ENCODE measurements at places on chromosomes 2 and 18.

DNA sequence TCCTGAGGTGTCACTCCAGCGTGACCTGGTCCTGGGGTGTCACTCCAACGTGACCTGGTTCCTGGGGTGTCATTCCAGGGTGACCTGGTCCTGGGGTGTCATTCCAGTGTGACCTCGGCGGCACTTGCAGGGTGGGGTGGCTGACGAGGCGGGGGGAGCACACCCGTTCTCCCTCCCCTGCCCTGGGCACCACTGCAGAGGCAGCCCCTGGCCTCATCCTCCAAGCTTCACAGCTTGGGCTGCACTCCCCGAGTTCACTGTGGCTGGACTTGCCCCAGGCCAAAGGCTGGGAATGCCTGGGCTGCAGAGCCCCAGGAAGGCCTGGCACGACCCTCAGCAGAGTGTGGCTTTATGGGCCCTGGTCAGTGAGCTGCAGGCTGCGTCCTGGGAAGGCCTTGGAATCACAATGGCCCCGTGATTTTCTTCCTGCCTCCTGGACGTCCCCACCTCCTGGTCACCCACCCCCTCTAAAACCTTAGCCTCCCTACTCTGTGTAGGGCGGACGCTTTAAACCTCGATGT lies 88.3 kb downstream of the NFATC1 start:
- no peak for DNase-seq

DNA sequence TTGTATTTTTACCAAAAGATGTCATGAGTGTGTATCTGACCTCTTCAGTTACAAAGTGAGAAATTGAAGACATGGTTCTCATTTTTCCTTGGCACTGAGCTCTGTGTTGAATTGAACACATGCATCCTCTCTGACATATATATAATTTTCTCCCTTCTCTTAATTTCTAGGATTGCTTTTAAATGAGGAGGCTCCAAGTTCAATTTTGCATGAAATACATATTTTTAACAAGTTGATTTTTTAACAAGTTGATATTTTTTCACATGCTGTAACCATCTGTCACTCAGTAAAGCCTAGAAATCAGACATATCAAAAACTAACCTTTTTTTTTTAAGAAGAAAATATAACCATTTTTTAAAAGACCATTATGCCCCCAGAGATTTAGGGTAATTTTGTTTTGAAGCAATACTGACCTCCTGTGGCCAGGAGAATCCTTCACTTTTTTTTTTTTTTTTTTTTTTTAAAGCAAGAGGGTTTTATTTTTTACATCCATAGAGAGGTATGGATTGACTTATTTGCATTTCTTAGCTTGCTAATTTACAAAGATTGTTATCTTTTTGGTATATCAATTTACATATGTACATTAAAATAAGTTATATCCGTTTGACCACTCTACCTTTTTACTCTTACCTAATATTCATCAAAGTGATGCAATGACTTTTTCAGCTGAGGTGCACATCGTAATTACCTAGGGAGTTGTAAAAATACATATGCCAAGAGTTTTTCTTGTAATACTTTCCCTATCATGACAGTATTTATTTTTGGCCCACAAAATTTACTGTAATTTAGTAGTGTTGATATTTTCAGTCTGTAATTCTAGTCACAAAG lies 161.8 kb downstream of the SOCS6 start:
- peak; percentile 29 for DNase-seq

GRCh38 chr18:78721981-78722380 lies 257.6 kb upstream of the SALL3 start:
- DNase-seq: no peak

- DNase-seq: no peak
These were observed 19.1 kb downstream of the NOSTRIN start for GRCh38 chr2:168821577-168821976.

DNA sequence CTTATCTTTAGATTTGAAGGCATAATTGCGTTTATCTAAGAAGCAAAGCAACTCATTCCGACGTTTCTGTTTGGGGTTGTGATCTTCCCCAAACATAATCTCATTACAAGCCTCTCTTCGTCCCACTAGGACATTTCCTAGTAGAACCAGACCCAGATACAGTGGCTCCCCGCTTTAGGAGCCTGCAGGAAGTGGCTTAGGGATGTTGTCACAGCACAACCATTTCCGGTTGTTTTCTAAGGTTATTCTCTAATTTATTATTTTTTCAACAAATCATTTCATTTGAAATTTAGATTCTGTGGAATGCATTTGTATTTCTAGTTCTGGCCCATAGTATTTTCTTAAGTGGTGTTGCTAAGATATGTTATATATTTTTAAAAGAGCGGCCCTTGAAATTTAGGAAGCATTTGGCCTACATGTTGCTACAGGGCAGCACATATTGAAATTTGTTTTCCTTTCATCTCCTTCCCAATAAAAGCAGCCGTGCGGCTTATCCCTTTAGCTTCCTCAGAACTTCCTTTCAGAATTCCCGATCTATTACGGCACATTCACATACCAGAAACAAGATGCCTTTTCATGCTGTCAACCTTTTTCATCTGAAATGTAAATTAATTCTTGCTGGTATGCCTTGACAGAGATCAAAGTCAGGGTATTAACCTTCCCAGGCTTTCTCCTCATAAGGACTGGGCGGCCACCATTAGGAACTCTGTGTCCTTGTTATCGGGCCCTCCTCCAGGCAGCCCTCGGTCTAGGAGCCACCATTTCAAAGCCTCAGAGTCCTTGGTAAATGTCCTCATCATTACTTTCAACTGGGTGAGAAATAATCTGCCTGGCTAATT lies 210.9 kb upstream of the SP5 start:
- DNase-seq: no peak

DNA sequence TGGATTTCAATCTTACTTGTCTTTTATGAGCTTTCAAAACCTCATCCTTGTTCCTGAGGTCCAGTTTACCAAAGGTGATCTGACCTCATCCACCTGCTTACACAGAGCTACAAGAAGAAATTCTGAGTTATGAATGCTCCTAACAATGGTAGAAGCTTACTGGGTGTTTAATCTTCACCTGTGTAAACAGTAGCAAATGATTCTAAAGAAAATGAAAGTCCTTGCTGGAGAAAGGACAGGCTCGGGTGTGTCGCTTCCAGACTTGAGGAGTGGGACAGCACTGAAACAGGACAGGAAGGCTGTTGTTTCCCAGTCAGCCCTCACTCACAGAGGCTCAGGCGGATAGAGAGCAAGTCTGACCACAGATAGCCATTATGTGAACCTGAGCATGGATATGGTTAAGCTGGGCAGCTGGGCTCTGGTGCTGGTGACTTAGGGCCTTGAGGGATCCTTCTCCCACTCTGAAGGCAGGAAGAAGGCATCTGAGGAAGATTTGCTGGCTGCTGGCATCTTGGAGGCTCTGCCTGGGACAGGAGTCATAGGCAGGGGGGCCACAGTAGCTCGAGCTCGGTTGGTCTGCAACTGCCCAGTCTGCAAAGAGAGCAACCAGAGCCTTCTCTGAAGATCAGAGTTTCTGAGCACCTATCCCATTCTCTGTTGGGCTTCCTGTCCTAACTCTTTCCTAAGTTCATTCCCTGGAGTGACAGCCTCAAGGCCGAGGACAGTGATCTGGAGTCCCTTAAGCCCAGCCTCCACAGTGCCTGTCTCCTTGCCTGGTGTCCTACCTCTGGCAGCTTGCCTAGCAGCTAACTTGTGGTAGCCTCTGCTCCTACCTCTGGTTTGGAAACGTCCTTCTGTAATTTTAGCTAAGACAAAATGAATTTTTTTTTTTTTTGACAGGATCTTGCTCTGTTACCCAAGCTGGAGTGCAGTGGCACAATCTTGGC lies 4.0 kb downstream of the DOK1 start:
- DNase-seq: no peak

DNA sequence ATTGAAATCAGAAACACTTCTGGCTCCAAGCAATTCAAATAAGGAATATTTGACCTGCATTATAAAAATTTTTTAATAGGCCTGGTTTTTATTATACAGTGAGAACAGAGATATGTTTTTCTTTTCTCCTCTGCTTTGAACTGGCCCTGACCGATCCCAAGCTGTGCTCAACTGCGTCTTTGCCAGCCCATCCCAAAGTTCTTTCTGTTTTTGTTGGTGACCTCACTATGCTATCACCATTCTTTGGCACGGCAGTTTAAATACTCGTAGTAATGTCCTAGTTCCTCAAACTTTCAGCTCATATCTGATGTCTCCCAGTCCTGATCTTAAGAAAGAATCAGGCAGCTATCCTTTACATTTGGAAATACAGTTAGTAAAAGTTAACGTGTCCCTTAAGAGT lies 42.3 kb upstream of the NETO1 start:
- no peak for DNase-seq

DNA sequence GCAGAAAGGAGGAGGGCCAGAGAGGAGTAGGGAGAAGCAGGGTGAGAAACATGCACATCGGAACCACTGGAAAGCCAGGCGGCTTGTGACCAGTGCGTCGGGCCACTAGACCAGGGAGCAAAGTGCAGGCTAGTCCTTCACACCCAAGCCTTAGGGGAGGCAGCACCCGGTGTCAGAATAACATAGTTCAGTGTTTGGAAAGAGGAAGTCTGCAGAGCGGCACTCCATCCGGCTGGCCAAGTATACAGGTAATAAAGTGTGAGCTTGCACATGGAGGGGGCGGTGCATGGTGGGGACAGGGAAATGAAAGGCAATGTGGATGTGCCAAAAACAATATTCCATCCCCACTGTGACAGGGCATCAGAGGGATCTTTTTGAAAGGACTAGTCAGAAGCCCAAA lies 69.7 kb downstream of the ZNF521 start:
- DNase-seq: no peak

GRCh38 chr2:50719837-50720696 lies 311.9 kb downstream of the NRXN1 start:
- no peak for DNase-seq

DNA sequence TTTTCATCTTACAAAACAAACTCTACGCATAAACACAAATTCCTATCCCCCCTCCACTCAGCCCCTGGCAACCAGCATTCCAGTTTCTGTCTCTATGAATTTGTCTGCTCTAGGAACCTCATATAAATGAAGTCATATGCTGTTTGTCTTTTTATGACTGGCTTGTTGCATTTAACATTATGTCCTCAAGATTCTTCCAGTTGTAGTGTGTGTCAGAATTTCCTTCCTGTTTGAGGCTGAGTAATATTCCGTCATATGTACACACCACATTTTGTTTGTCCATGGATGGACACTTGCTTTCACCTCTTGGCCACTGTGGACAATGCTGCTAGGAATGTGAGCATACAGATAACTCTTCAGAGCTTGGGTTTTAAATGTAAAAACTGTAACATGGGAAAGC lies 272.1 kb downstream of the GBX2 start:
- DNase-seq: no peak

DNA sequence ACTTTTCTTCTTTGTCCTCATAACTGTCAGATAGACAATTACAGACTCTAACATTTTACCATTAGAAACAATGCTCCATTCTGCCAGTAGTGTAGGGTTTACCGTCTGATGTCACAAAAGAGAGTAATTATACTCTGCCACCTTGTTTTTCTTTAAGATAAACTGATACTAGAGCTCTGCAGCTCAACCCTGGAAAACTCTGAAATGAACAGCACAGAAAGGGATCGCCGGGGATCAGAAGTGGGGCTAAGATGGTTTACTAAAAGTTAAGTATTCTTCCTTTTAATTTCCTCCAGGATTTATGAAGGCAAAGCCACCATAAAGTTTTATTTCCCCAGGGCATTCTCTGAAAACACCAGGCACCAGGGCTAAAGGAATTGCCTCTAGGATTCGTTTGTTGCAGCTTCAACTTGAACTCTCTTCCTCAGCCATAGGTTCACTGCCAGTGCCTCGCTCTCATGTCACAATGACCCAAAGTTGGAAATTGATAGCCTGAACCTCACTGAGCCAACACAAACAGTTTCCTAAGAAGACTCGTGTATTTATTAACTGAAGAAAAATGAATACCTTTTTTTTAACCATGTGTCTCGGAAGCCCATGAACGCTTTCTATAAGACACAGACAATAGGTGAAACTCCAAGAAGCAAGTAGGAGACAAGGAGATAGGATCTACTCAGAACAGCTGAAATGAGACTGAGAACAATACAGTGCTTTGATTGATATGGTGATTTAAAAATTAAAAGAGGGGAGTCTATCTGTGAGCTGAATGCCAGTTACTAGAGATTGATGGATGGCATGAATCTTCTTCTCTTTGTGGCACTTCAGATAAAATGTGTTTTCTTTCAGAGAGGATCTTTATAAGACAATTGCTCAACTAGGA lies 121.5 kb upstream of the SPATS2L start:
- no peak for DNase-seq

DNA sequence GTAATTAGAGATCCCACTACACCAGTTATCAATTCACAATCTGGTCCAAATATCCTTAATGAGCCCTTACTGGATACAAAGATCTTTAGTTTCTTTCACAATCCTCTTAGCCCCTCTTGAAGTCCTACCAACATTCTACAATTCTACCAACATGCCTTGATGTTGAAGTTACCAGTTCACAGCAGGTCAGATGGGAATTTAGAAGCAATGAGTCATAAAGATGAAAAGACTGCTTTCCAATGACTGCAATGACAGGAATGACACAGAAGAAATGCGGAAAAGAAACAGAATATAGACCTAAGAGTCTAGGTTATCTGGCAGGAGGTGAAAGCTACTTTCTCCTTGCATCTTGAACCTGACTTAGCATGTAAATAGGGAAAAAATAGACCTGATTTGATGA lies 24.5 kb downstream of the RTTN start:
- peak; percentile 91 for DNase-seq
